Occipital lobe (tissue), 3 donors: ENCODE measurements at places on chromosomes 6 and 20. TPM values are rescaled to one million over a fixed set of nuclear protein-coding genes. Genes with fewer than 3 reads are reported as not detected.
A peak's percentile ranks its signal among the peaks of the same experiment; 100 is the strongest.

- no peak for DNase-seq
Measured at GRCh38 chr6:89084954-89085353, 4.4 kb downstream of the PNRC1 start.

DNA sequence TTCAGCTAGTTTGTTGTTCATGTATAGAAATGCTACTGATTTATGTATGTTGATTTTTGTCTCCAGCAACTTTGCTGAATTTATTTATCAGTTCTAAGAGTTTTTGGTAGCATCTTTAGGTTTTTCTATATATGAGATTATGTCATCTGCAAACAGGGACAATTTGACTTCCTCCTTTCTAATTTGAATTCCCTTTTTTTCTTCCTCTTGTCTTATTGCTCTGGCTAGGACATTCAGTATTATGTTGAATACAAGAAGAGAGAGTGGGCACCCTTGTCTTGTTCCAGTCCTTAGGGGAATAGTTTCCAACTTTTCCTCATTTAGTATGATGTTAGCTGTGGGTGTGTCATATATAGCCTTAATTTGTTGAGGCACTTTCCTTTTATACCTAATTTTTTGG is 58.2 kb downstream of the CDH26 start:
- DNase-seq = no peak

Gene RIPPLY2
- 12.9 TPM for total RNA-seq

DNA sequence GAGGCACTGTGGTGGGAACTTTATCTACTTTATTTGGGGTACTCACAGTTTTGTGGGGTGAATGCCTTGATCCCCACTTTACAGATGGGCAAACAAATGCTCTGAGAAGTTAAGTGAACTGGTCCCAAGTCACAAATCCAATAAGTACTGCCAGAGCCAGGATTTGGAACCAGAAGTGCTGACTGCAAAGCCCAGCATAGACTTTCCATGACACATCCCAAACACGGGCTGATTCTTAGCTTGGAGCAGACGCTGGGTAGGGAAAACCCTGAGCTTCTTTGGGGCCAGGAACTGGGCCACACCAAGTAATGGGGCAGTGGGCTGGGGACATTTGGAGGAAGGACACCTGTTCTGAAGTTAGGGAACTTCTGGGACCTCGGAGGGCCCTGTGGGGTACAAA is 20.3 kb downstream of the RIN2 start:
- no peak for DNase-seq

Gene SMAP1
- total RNA-seq = 61.5 TPM

DNA sequence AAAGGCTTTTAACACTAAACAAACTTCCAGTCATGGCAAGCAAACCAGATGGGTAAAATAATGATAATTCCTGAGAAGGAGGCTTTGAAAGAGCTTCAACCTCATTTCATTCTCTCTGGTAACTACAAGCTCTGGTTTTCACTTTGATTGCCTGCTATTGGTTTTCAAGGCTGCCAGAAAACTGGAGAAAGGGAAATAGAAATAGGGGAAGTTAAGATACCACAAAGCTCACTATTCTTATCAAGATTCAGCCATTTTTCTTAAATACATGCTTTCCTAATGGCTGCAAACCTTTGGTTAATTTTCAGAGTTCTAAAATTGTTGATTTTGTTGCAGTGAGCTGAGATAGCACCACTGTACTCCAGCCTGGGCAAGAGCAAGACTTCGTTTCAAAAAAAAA is 42.5 kb upstream of the NELFCD start:
- no peak for DNase-seq

DNA sequence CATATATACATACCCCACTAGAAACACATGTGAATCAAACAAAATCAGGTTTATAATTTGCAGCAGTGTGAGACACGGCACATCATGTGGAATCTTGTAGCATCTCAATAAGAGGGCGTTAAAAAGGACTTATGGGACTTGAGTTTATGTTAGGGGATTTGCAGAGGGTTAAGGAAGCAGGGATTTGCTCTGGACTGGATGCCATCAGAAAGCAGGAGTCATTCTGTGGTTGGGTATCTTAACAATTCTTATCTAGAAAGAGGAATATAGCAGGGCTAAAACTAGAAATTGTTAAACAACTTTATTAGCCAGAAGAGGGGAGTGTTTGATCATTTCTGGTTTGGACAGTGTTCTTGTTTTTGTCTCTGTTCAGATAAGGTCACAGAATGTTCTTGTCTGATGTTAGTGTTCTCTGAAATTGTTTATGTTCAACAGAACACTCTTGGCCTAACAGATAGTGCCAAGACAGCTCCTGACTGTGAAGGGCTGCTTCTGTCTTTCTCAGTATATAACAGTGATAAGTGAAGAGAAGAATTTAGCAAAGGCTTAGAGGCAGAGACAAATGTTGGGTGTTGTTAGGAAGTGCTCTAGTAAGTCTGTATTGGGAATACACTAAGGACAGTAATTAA is 39.2 kb downstream of the LIN28B start:
- no peak for DNase-seq

Gene MYBL2
- 0.47 TPM for total RNA-seq

Gene KCNK15
- not detected for total RNA-seq

GRCh38 chr6:107534571-107535141 is 44.7 kb downstream of the SOBP start:
- DNase-seq = no peak

Gene HLA-DRB5
- total RNA-seq = not detected

Gene SUMO4
- 7.3 TPM for total RNA-seq

- no peak for DNase-seq
Measured at GRCh38 chr6:137471497-137471896, 22.7 kb downstream of the OLIG3 start.

- DNase-seq = peak; percentile 5
Measured at GRCh38 chr20:31968291-31969126, 558 bp downstream of the XKR7 start.

Gene TFAP2A
- total RNA-seq = not detected

GRCh38 chr6:129882510-129883023 is 21.5 kb upstream of the TMEM244 start:
- DNase-seq = no peak

Gene GTSF1L
- not detected for total RNA-seq

Gene PRSS16
- total RNA-seq = not detected

Gene EYS
- 0.78 TPM for total RNA-seq

Gene DNAH8
- total RNA-seq = under 0.01 TPM

DNA sequence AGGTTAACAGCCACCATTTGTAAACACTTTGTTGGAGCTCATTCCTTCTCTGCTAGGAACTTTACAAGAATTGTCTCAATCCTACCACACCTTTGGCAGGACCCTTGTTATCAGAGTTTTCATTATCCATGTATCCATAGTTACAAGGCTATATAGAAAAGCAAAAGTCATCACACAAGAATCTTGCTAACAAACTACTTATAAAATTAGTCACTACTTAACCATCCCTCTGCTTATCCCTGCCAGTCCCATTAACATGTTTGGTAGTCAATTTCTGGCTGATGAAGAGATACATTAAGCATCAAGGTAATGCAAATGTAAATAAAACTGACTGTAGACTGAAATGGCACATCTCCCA is 10.4 kb downstream of the ZSWIM3 start:
- DNase-seq = no peak

Gene CAPN11
- not detected for total RNA-seq

DNA sequence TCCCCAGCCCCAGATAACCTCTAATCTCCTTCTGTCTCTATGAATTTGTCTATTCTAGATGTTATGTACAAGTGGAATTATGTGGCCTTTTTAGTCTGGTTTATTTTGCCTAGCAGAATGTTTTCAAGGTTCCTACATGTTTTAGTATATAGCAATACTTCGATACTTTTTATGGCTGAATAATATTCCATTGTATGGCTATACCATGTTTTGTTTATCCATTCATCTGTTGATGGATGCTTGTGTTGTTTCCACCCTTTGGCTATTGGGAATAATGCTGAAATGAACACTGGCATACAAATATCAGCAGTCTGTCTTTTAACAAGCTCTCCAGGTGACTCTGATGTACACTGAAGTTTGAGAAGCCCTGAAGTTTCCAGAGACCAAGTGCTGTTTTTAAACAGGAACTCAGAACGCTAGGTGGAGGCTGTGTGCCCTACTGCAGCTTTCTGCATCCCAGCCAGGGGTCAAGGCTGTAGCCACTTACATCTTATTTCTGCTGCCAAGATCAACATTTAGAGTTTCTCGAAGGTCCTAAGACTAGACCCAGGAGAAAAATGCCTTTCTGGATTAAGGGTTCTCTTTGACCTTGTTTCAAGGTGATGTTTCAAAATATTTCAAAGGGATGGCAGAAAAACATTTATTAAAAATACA is 123.0 kb downstream of the SOBP start:
- DNase-seq = no peak

GRCh38 chr6:102619585-102619984 is 1226.1 kb downstream of the GRIK2 start:
- DNase-seq = no peak

DNA sequence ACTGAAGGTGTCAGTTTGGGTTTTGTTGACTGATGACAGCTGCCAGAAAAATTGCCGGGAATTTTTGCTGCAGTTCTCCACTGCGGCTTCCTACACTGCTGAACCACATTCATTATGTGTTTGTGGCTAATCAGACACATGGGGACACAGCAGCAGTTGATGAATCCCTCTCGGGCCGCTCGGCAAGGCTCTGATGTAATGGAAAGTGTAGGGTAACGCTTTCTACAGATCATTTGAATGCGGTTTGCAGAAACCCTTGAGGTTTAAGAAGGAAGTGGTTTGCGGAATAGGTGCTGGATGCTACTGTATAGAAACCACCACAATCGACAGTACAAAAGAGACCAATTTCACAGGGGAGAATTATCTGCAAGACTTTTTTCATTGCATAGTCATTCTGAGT is 138.7 kb upstream of the SASH1 start:
- no peak for DNase-seq

- no peak for DNase-seq
Measured at GRCh38 chr6:70380252-70380651, 33.1 kb upstream of the FAM135A start.

- no peak for DNase-seq
Measured at GRCh38 chr6:44508646-44509045, 121.1 kb downstream of the CDC5L start.

Gene CCN2
- total RNA-seq = 6.9 TPM

DNA sequence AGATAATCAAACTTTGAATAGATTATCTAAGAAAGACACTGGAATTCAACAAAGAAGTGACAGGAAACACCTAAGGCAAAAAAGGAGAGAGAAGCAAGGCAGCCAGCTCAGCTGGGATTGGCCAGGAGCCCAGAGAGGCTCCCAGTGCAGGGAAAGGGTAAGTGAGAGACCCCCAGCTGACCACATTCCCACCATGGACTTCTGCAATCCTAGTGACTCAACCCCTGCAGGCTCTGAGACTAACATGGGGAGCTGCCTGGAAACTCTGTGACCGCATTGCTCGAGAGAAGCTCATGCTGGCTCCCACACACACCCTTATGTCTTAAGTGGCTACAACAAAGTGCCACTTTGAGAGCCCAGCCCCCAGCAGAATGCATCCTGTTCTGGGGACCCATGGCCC is 215.1 kb downstream of the PACRG start:
- DNase-seq = no peak

Gene ZSCAN9
- 38.4 TPM for total RNA-seq

Gene TP53TG5
- total RNA-seq = not detected
